ENCODE measurements at places on chromosomes 4 and X. TPM values are rescaled to one million over a fixed set of nuclear protein-coding genes. Genes with fewer than 3 reads are reported as not detected.

DNA sequence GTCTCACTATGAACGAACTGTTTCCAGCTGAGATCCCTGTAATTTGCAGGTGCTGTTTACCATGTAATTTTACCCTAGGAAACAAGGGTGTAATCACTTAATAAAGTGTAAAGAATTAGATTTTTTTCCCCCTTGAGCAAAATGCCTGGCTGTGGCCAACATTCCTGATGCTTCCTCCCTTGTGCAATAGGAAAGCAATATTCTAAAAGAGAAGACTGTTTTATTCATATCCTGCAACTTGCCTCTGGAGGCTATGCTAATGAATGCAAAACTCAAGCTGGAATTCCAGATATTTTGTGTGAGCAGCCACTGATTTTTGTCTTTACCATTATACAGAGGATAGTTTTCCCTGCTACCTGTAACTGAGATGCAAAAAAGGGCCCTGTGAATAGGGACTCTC lies 98.0 kb downstream of the AWAT2 start:
- no peak for DNase-seq
- H3K4me3 ChIP-seq: no peak overlapping the region
- H3K27me3 ChIP-seq: no peaks in the 10 kb centered on the region
- no peaks in the 10 kb centered on the region for H3K4me1 ChIP-seq
- H3K36me3 ChIP-seq: no peaks in the 10 kb centered on the region

DNA sequence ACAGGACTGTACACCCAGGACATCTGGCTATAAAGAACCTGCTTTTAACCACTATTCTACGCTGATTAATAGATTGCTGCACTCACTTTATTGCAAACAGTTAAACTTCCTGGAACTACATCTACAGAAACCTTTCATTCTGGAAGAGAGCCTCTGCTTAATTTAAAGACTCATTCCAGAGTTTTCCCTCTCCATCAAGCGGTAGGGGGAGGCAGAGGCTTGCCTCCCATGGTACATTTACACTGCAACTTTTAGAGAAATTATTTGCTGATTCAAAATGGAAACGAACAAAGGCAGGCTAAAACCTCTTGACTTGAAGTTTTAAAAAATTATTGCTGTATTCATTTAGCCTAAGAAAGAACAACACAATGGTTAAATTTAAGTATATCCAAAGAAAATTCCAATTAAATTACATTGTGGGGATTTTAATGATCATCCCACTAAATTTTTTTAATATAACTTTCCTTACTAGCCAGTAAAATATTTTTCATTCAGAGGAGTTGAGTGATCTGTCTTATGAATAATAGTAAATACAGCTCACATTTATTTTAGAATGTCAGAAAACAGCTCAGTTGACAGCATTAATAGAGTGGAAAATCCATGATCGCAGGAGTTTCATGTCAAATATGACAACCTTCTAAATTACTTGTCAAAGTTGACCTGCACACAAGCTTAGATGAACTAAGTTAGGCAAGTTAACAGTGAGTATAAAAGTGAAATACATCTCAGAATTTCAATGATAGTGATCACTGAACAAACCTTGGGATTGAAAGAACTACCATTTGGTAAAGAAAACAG lies 46.3 kb upstream of the PCDH10 start:
- H3K36me3 ChIP-seq: no peaks in the 10 kb centered on the region
- no peaks in the 10 kb centered on the region for H3K4me1 ChIP-seq
- no peak for DNase-seq
- H3K27ac ChIP-seq: no peak overlapping the region

TRPC5OS gene
- total RNA-seq: not detected

SUPT20HL2 gene
- not detected for total RNA-seq

- no peaks in the 10 kb centered on the region for H3K4me1 ChIP-seq
- H3K36me3 ChIP-seq: no peaks in the 10 kb centered on the region
- H3K4me3 ChIP-seq: no peak overlapping the region
- DNase-seq: no peak
- no peak overlapping the region for H3K27ac ChIP-seq
- no peaks in the 10 kb centered on the region for H3K27me3 ChIP-seq
Measured at GRCh38 chrX:117990438-117990837, 126.2 kb downstream of the KLHL13 start.

DNA sequence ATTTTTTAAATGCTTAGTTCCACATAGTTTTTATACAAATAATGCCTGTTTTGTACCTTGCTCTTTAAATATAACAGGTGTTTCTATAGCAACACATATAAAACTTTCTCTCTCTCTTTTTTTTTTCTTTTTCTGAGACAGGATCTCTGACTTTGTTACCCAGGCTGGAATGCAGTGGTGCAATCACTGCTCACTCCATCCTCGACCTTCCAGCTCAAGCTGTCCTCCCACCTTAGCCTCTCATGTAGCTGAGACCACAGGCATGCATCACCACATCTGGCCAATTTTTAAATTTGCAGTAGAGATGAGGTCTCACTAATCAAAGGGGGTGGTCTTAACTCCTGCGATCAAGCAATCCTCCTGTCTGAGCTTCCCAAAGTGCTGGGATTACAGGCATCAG lies 18.3 kb upstream of the SULT1E1 start:
- H3K27ac ChIP-seq: no peak overlapping the region
- no peaks in the 10 kb centered on the region for H3K36me3 ChIP-seq
- H3K4me1 ChIP-seq: no peaks in the 10 kb centered on the region
- H3K4me3 ChIP-seq: no peak overlapping the region
- H3K27me3 ChIP-seq: no peaks in the 10 kb centered on the region

All from activated naive CD8-positive, alpha-beta T cell treated with anti-CD3 and anti-CD28 coated beads for 36 hours (primary cell).